Pancreas (tissue), 10 donors: ENCODE measurements at places on chromosomes 4 and X.

- no peaks in the 10 kb centered on the region for H3K4me1 ChIP-seq
- no peak overlapping the region for H3K4me3 ChIP-seq
- DNase-seq, result no peak
- no peaks in the 10 kb centered on the region for H3K27me3 ChIP-seq
- no peaks in the 10 kb centered on the region for H3K36me3 ChIP-seq
Observed at GRCh38 chrX:44244008-44244407, 99.5 kb downstream of the EFHC2 start.

- H3K4me3 ChIP-seq, result no peak overlapping the region
- no peak overlapping the region for H3K27ac ChIP-seq
- no peaks in the 10 kb centered on the region for H3K27me3 ChIP-seq
- H3K36me3 ChIP-seq, result no peaks in the 10 kb centered on the region
Observed at GRCh38 chr4:95044324-95044837, 286.6 kb downstream of the BMPR1B start.

- no peak for DNase-seq
- no peak overlapping the region for H3K4me3 ChIP-seq
- no peaks in the 10 kb centered on the region for H3K27me3 ChIP-seq
- no peaks in the 10 kb centered on the region for H3K4me1 ChIP-seq
- no peak overlapping the region for H3K27ac ChIP-seq
Observed at GRCh38 chr4:161714931-161715330, 448.9 kb downstream of the FSTL5 start.

GRCh38 chr4:20078644-20079043 is 173.1 kb upstream of the SLIT2 start:
- H3K27ac ChIP-seq, result no peak overlapping the region
- H3K4me3 ChIP-seq, result no peak overlapping the region
- DNase-seq, result no peak
- H3K36me3 ChIP-seq, result no peaks in the 10 kb centered on the region
- no peaks in the 10 kb centered on the region for H3K27me3 ChIP-seq
- H3K4me1 ChIP-seq, result no peaks in the 10 kb centered on the region

DNA sequence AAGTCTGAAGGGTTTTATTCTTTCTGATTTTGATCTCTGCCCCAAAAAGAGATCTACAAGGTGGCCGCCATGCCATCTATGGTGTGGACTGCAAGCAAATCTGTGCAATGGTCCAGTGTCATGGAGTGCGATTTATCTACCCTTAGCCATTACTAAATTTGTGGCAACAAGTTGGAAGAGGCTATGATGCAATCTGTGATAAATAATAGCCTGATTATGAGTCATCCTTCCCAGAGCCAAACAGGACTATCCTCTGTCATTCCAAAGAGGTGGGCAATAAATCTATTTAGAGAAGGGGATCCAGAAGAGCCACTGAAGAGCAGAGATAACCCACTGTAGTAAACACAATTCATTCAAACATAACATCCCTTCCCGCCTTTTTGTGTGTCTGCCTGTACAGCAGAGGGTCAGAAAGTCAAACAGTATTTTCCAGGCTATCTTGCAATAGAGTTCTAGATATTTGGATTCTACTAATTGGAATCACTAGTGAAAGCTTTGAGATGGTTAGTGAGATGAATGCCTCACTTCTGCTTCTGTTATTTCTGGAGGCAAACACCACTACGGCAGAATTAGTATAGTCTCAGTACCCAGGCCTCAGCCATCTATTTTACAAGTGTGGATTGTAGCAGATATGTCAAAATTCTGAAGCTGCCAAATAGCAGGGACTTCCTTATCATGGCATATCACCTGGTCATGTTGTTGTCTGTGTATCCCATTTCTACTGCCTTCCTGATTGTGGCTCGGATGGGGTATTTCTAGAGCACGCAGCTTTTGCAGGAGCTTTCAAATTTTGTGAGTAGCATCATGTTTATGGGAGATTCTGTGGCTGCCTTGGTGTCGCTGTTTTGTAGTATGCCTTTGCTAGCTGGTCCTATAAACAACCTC is 192.0 kb downstream of the SMIM20 start:
- H3K4me3 ChIP-seq, result no peak overlapping the region
- H3K27me3 ChIP-seq, result no peaks in the 10 kb centered on the region

GRCh38 chr4:135718019-135718418 is 1516.4 kb upstream of the PABPC4L start:
- no peaks in the 10 kb centered on the region for H3K4me1 ChIP-seq
- no peak for DNase-seq
- no peak overlapping the region for H3K27ac ChIP-seq
- no peaks in the 10 kb centered on the region for H3K36me3 ChIP-seq
- H3K4me3 ChIP-seq, result no peak overlapping the region

- H3K36me3 ChIP-seq, result peaks cover 9% of the 10 kb centered on the region
- H3K27ac ChIP-seq, result no peak within 1 kb of the TSS
- no peak for DNase-seq
- no peak within 1 kb of the TSS for H3K4me3 ChIP-seq
Observed at GRCh38 chr4:150582146-150582872, at the start of gene MAB21L2. Gene MAB21L2, plus strand, starts transcription at chr4:150582151. Its CDS starts 879 bp downstream, at chr4:150583030.
